Right renal pelvis (tissue), 4 donors: ENCODE measurements at places on chromosomes 12 and 14. TPM values are rescaled to one million over a fixed set of nuclear protein-coding genes. Genes with fewer than 3 reads are reported as not detected.

GPR84 gene
- polyA plus RNA-seq: not detected

TPH2 gene
- polyA plus RNA-seq: 0.23 TPM

ENDOU gene
- 0.41 TPM for polyA plus RNA-seq

PAX9 gene
- 0.44 TPM for polyA plus RNA-seq

ST8SIA1 gene
- 6.0 TPM for polyA plus RNA-seq

CLSTN3 gene
- 87.4 TPM for polyA plus RNA-seq

EML5 gene
- 3.6 TPM for polyA plus RNA-seq

KRT80 gene
- polyA plus RNA-seq: 1.0 TPM

KIF5A gene
- 1.3 TPM for polyA plus RNA-seq

CCDC196 gene
- 0.31 TPM for polyA plus RNA-seq

DDX47 gene
- polyA plus RNA-seq: 81.5 TPM

CD63 gene
- 736 TPM for polyA plus RNA-seq

PTPRO gene
- 272 TPM for polyA plus RNA-seq

P3H3 gene
- polyA plus RNA-seq: 31.5 TPM

IFNG-AS1 gene
- not detected for polyA plus RNA-seq

RERG gene
- polyA plus RNA-seq: 42.5 TPM

RASAL1 gene
- 7.7 TPM for polyA plus RNA-seq

RNF31 gene
- polyA plus RNA-seq: 54.2 TPM

PCK2 gene
- 25.4 TPM for polyA plus RNA-seq

AQP5 gene
- polyA plus RNA-seq: 1.7 TPM

SLC6A13 gene
- 49.5 TPM for polyA plus RNA-seq

AICDA gene
- 0.55 TPM for polyA plus RNA-seq

DHH gene
- 1.0 TPM for polyA plus RNA-seq

CLEC4D gene
- 0.37 TPM for polyA plus RNA-seq

CLEC2A gene
- not detected for polyA plus RNA-seq

PABPN1 gene
- polyA plus RNA-seq: 268 TPM

TAS2R20 gene
- polyA plus RNA-seq: 1.2 TPM

TRAFD1 gene
- polyA plus RNA-seq: 42.0 TPM

SELPLG gene
- 1.8 TPM for polyA plus RNA-seq

ACSM4 gene
- not detected for polyA plus RNA-seq

POTEM gene
- not detected for polyA plus RNA-seq

GUCY2C gene
- 0.58 TPM for polyA plus RNA-seq

MANSC4 gene
- 0.26 TPM for polyA plus RNA-seq

ADSS1 gene
- 14.5 TPM for polyA plus RNA-seq

KRT8 gene
- polyA plus RNA-seq: 250 TPM

TSPAN8 gene
- polyA plus RNA-seq: 42.9 TPM

KCNC2 gene
- polyA plus RNA-seq: 0.51 TPM
